Activated naive CD4-positive, alpha-beta T cell treated with Interleukin-2 at 50 U/mL for 16 hours (primary cell): ENCODE measurements at places on chromosomes 12 and 14.

DNA sequence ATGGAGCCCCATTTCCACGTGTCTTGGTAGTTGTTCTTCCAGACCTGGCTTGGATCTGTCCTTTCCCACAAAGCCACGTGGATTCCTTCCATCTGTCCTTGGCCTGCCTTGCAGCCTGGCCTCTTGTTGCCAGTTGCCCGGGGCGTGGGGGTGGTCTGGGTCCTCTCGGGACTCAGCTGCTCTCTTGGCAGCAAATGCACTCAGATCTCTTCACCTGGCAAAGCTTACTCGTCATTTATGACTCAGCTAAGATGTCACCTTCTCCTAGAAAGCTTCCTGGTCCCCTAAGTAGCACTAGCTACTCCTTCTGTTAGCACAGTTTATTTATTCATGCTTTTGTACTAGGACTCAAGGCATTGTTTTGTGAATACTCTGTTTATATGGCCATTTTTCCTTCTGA is 13.6 kb downstream of the PLEKHG3 start:
- DNase-seq, result no peak

DNA sequence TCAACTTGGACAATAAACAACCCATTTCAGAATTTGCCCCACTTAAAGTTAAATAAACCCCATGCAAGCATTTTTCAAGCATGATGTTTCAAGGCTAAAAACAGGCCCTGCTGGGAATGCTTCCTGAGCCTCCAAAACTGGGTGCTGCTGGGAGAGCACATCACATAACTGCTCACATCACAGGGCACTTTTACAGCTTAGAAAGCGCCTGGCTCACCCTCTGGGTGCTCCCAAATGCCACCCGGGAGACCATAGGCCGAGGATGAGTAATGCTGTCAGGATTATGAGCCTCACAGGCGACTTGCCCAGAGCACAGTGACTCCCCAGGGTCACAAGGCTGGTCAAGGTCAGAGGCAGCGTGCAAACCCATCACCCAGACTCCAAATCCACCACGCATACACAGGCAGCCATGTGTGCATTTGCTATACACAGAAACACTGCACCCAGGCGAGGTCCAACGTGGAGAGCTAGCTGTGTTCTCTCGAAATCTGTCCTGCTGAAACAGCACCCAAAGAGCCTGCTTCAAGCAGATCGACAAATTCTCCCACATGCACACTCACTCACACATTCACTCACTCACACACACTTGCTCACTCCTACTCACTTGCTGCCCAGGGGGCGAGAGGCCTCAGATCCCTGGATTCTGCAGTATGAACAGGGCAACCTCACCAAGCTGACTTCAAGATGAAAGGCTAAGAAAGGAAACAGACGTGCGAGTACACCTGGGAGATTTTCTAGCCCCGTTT is 58.7 kb downstream of the ITPK1 start:
- DNase-seq, result no peak

DNA sequence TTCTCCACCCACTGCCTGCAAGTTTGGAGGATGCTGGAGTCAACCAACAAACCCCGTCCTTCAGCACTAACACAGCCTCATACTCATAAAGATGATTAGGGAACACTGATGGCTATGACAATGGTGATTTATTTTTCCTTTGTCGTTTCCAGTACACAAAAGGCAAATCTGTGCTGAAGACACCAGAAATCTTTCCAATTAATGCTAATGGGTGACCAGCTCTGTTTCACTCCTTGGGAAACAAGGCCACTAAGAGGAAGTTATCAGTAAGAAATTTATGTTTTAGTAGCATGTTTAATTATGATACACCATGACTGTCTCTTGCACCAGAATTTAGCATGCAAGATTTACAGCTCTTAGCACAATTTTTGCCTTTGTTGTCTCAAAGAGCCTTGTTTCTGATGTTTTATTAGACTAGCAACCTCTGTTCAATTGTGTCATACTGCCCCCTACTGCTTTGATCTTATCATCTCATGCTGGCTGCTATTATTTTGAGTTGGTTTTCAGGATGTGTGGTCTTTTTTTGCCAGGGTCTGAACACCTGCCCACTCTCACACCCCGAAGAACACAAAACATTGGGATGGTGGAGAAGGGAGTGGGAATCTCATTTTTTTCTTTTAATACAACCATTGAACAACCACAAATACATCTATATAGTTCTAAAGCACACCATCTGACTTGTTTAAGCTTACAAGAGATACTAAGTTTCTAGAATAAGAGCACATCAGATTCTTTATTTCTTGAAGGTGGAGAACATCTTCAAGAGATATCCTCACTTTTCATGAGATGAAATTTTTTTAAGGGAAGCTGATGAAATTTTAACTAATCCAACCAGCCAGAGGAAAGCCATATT is 160.9 kb downstream of the SPTSSA start:
- DNase-seq, result no peak

- no peak for DNase-seq
Observed at GRCh38 chr12:95787274-95787818, 3.2 kb downstream of the NTN4 start.

DNA sequence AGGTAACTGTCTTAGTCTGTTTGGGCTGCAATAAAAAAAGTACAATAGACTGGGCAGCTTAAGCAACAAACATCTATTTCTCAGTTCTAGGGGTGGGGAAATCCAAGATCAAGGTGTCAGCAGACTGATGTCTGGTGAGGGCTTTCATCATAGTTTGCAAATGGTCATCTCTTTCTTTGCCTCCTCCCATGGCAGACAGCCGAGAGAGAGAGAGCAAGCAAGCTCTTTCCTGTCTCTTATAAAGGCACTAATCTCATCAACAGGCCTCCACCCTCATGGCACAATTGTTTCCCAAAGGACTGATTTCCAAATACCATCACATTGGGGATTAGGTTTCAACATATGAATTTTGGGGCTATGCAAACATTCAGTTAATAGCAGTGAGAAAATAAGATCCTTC is 445.6 kb upstream of the FLRT2 start:
- DNase-seq, result no peak

- no peak for DNase-seq
Observed at GRCh38 chr12:64456119-64456518, 4.2 kb downstream of the TBK1 start.

GRCh38 chr12:27319848-27320247 is 12.8 kb upstream of the BMAL2 start:
- no peak for DNase-seq

- DNase-seq, result no peak
Observed at GRCh38 chr12:80404629-80405028, 39.4 kb upstream of the PTPRQ start.

DNA sequence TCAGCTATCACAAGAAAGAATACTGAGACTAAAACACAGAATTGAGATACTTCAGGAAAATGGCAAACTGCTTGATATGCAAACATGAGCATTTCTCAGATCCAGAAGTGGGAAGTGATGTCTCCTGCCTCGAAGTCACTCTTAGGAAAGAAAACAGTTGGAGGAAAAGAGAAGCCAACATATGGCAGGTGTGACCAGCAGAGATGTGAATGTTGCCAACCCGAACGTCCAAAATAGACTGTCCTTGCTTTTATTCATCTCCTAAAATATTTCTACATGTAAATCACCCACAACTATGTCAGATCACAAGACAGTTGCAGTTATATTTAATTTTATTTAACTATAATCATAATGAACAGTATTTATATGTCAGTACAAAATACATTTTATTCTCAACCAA is 687.6 kb downstream of the GALC start:
- DNase-seq, result no peak

DNA sequence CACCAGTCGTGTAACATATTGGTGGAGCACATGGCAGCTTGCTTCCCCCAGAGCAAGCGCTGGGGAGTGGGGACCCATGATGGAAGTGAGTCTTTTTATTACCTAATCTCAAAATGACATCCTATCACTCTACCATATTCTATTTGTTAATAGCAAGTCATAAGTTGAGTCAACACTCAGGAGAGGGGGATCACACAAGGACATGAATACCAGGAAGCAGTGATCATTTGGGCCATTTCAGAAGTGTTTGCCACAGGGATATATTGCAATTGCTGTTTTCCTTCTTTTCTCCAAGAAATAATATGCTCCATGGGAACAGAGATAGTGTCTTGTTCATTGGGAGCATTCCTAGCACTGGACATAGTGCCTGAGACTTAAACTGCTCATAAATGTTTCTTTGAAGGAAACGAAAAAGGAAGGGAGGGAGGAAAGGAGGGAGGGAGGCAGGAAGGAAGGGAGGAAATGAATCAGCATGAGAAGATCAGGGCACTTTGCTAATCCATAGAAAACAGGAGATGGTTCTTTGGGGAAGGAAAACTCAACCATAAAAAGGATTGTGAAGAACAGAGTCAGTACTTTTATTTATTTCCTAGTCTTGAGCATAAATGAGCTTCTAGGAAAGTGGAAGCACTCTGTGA is 39.2 kb upstream of the EEA1 start:
- DNase-seq, result no peak

DNA sequence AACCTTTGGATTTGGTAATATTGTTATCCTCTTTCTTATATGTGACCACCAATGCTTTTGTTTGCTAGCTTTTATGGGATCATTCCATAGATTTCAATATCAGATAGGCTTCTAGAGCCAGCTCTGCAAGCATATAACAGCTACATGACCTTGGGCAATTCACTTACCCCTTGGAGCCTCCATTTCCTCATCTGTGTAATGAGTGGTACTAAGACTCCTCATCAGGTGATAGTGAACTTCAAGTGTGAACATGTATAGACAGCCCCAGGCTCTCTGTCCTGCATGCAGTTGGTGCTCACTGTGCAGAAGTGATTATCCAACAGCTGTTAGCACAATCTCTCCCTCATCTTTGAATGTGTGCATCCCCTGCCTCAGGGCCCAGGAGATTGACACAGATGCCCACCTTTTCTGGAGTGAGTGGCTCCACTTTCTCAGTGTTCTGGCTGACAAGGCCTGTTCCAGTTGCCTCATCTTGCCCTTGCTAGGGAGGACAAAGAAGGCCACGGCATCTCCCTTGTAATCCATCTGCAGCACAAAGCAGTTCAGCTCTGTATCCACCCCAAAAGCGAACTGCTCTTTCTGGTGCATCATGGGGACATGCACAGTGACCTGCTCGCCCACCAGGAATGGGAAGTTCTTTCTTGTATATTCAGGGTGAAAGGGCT is 9.2 kb downstream of the SERPINA9 start:
- DNase-seq, result no peak

DNA sequence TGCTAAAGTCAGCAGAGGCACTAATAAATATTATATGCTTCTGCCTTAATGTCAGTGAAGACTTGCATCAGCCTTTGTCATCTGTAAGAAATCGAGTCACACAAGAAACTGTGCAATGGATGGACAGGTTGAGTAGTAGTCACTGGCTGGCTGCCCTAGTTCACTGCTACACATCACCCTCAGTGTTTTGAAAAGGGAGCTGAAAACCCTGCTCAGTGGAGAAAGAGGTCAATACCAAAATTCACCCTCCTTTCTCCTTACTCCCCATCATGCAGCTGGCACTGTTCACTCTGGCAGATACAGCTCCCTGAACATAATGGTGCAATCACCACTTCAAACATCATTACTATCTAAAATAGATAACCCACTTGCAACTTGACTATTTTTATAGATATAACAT is 6.6 kb downstream of the ANKS1B start:
- DNase-seq, result no peak

DNA sequence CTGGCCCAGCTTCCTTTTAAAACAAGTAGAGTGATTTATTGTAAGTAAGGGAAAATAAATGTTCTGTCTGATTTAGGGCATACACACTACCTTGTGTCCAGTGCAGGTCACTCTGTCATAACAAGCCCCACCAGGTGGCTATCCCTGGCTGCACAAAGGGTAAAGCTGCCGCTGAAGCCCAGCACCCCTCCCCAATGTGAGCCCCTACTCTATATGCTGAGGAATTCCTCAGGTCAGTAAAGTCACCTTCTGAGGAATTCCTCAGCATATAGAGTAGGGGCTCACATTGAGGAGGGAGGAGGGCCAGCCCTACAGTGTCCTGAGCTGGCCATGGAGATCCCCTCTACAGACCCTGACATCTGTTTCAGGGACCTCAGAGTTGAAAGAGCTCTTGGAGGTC is 67.2 kb downstream of the TBC1D30 start:
- no peak for DNase-seq

DNA sequence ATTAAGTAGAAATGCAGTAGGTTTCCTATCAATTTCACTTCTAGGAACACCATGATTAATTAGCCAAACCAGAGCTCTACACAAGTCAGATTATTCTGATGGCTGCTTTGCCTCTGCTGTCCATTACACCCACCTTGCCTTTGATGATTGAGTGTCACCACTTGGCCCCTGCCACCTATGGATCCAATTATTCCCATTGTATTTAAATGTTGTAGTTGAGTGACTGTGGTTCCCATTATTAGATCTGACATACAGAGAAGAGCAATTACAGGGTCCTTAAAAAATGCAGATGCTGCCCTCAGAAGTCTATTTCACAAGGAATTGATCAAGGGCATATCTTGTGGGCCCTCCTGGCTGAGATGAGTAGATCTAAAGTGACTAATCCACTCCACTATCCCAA is 39.5 kb upstream of the SLC38A4 start:
- DNase-seq, result no peak

DNA sequence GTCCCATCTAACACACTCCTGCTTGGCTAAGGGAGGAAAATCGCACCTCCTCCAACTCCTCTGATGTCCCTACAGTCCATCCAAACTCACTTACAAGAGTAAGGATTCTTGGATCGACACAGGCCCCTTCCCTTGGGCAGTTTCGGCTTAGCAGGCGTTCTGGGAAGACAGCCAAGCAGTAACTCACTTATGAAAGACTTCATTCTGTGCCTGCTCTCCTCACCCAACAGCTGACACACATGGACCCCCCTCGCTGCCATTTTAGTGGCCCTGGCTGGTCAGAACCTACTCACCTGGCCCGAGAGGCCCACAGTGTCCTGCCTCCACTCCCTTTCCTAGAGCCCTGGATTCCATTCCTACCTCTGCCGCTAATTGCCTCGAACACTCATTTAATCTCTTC is 52.3 kb upstream of the BCL2L14 start:
- DNase-seq, result no peak

DNA sequence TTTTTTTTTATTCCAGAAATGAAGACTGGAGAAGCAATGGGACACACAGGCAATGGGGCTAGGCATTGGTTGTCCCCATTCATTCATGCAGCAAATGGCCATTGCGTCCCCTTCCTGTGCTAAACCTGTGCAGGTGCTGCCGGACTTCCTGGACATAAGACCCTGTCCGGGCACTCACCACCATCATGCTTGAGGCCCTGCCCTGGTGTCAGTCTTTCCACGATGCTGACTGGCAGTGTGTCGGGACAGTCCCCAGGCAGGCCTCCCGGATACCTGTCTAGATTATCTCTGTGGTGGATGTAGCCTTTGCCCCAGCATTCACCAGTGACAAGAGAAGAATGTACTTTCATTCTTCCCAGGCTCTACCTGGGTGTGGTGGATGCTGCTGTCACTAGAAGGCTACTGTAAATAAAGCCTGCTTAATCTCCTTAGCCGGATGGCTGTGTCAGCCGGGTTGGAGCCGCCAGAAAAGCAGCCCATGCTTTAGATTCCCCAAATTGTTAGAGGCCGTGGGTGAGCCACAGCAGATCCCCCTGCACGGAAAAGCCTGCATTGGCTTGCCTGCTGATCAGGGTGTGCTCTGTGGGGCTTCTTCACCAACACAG is 94.5 kb upstream of the PARP11 start:
- no peak for DNase-seq
